Lower leg skin (tissue), 4 donors: ENCODE measurements at places on chromosomes 6 and 20. TPM values are rescaled to one million over a fixed set of nuclear protein-coding genes. Genes with fewer than 3 reads are reported as not detected.

Gene ME1
- 55.0 TPM for total RNA-seq

DNA sequence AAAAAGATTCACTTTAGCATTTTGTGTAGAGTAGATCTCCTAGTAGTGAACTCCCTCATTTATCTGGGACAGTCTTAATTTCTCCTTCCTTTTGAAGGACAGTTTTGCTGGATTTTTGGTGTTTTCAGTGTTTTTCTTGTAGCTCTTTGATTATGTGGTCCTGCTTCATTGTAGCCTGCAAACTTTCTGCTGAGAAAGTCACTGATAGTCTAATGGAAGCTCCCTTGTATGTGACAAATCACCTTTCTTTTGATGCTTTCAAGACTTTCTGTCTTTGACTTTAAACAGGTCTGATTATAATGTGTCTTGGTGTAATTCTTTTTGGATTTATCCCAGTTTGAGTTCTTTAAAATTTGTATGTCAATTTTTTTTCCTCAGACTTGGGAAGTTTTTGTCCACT is 86.1 kb downstream of the FAM83B start:
- no peak for DNase-seq

Gene TSPO2
- not detected for total RNA-seq

Gene SMIM28
- total RNA-seq: not detected
